ENCODE measurements at places on chromosomes 6 and 20.

DNA sequence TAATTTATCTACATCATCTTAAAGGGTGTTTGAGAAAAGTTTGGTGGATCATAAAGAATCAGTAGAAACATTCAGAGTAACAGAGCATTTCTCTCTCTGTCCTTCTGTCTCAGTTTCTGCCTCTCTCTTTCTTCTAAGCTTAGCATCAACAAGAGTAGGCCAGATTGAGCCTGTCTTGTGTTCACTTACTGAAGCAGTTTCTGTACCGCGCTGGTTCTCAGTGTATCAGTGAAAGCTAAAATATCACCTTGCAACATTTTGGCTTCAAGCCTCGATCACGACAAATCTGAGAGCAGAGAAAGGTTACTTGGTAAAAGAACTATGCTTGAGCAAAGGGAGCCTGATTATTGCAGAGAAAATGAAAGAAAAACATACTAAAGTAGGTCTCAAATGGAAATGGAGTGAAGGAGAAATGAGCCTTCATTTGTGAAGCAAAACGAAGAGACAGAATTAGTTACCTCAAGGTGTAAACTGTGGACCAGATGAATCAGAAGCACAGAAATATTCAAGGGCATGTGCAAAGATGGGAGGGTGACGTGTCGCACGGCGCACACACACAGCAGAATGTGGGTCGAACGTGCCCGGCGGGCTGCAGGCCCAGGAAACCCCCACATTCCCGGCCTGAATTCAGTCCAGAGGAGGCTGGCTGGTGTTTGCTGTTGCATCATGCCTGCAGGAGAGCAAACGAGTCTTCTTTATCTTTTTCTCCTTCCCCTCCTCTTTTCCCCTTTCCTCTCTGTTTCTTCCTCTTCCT lies 509.3 kb downstream of the QKI start:
- DNase-seq, result no peak

DNA sequence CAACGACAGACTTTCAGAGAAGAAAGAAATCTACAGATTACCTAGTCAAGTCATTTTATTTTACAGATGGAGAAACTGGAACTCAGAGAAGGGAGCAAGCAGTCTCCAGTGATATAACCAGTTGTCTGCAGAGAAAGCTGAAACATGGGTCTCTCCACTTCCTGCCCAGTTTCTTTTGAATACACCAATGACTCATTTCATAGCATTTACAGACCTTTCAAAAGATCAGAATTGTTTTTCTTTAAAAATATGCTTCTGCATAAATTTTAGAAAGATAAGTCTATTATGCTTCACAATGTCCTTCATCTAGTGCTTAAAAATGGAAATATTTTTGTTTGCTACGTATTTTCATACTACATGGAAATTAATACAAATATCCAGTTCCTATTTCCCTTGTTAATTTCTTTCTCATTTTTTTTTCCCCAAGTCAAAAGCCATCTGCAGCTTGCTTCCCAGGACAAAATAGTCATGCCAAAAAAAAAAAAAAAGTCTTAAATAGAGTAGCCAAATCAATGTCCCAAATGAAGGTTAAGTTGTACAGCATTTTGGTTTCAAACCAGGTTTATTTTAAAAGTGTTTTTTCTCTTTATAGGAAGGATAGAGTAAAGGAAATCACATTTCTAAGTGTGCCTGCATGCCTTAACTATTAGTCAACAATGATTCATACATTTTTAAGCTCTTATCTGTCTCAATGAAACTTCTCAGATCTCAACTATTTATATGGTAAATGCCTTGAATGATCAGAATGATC lies 36.9 kb downstream of the ARHGAP18 start:
- peak; percentile 63 for DNase-seq

DNA sequence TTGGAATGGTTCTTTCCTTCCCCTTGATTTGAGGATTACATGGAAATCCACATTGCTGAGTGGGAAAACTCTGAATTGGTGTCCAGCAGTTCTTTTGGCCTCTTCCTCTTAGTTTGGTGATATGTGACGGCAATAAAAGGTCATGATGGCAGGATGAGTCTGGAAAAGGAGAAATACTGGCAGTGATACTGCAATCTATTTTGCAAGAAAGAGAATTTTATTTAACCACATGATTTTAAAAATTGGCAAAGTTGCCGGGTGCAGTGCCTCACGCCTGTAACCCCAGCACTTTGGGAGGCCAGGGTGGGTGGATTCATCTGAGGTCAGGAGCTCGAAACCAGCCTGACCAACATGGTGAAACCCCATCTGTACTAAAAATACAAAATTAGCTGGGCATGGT lies 73.1 kb downstream of the ADTRP start:
- DNase-seq, result no peak

DNA sequence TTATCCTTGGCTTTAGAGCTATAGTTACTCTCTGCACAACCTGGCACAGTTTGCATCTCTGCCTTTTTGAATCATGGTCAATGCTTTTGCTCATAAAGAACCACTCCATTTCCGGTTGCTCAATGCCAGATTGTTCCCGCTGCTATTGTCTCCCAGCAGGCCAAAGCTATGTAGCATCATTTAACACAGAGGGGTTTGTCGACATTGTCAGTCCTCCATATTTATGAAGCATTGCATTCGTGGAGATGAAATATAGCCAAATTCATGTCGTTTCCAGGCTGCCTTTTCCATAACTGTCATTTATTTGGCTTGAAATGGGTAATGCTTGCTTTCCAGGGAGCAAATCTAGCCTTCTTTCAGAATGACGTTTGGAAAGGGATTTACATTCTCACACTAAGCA lies 598.8 kb downstream of the EPHA7 start:
- no peak for DNase-seq

- DNase-seq, result no peak
These were observed 21.6 kb downstream of the CFAP61 start for GRCh38 chr20:20073801-20074371.

GRCh38 chr6:108106261-108106660 lies 31.7 kb upstream of the OSTM1 start:
- no peak for DNase-seq

DNA sequence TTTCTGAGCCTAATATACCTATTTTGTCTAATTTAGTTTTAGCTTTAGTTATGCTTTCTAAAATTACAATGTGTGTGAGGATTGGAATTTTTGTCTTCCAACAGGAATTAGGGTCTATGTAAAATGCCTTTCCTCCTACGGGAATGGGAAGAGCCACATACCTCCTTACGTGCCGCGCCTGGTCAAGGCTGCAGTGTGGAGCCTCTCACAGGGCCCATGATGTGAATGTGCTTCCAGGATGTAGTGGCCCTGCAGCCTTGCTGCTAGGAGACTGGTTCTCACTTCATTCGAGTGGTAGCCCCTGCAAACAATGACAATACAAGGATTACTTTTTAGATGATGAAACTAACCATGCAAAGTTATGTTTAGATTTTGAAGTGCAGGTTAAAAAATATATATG lies 110.2 kb downstream of the SOBP start:
- DNase-seq, result no peak

- no peak for DNase-seq
These were observed 140.3 kb downstream of the COL12A1 start for GRCh38 chr6:75065523-75065922.

GRCh38 chr6:117947234-117947633 lies 40.2 kb downstream of the SLC35F1 start:
- no peak for DNase-seq

DNA sequence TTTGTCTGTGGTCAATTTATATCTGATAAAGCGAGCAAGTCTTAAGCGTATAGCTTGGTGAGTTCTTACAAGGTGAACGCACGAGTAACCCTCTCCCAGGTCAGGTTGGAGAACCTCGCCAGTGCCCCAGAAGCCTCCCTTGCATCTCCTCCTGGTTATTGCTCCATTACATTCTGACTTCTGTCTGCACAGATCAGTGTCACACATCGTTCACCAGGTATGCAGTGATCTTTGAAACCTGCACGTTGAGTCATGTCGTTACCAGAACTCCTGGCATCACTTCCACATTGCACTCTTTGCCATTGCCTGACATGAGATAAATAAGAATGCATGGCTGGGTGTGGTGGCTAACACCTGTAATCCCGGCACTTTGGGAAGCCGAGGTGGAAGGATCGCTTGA lies 44.2 kb downstream of the AKAP12 start:
- DNase-seq, result peak; percentile 31

GRCh38 chr20:41367393-41367695 lies 726 bp upstream of the EMILIN3 start:
- DNase-seq, result no peak

- no peak for DNase-seq
These were observed 6.4 kb upstream of the BACH2 start for GRCh38 chr6:90303039-90303438.

- no peak for DNase-seq
These were observed 1.7 kb downstream of the HLA-DOB start for GRCh38 chr6:32815115-32815514.

DNA sequence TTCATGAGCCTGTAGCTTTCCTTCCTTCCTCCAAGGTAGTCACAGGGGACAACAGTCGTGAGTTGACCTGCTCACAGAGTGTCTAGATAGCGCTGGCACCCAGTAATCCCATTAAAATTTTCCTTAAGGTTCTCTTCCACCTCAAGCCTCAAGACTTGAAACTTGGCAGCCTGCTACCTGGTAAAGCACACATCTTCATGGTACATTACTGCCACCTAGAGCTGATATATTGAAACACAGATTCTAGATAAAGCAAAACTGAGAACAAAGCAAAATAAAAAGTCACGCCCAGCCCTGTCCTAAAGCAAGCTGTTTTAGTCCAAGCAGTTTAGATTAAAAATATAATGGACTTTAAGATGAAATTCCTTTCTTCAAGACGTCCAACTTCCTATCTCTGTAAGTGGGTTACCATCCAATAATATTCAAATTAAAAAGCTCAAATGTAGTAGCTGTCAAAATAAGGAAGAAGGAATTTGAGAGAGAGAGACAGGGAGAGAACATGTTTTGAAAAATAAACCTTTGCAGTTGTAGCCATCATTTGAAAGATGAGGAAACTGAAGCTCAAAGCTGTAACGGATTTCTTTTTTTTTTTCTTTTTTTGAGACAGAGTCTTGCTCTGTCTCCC lies 50.7 kb upstream of the CD83 start:
- peak; percentile 45 for DNase-seq

DNA sequence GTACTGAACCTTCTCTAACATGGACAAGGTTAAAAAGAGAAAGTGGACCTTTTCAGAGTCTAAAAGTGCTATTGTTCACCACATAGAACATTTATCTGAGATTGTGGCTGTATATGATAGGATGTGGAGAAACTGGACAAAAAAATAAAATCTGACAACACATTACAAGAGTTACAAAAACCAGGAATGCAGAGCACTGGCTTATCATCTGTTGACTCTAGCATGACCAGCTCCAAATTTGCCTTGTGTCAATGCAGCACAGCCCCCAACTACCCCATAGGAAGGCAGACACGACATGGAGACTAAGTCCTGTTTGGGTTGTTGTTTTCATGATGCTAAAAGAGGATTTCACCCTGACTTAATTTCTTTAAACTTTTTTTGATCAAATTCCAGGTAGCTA lies 436.9 kb upstream of the MARCKS start:
- DNase-seq, result no peak

DNA sequence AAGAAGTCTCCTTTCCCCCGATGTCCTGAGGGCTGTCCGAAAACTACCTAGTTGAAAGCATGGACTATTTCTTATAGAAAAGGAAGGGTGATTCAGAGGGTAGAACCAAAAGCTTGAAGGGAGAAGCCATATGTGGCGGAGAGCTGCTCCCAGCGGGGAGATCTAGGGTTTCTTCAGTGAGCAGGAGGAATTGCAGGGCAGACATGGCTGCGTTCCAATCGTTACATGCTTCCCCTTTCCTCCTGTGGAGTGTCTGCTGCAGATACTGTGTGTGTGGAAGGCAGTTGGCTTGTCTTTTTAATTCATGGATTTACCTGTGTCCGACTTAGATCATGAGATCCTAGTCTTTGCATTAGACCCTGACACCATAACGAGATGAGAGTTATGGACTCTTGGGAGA lies 799.5 kb downstream of the QKI start:
- DNase-seq, result no peak

GRCh38 chr20:23629542-23630391 lies 8.0 kb downstream of the CST3 start:
- DNase-seq, result no peak

- no peak for DNase-seq
These were observed 735.7 kb downstream of the KIF16B start for GRCh38 chr20:15837563-15837962.

- DNase-seq, result no peak
These were observed 179.1 kb downstream of the DOK5 start for GRCh38 chr20:54654450-54654849.

DNA sequence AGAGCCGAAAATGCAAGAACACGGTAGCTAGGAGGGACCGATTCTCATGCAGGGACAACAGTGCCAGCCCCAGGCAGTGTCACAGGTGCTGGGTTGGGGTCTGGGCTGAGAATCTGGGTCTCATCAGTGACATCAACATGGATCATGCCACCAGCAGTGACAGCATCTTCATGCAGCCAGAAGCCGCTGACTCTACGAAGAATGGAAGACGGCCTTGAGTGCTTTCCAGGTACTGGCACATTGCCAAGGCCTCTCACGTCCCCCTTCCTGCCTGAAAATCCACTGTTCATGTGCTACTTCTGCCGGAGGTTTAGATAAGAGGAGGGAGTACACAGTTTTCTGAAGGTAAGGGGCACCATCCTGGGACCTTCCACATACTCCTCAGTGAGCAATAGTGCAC lies 141.1 kb upstream of the FOXQ1 start:
- no peak for DNase-seq

DNA sequence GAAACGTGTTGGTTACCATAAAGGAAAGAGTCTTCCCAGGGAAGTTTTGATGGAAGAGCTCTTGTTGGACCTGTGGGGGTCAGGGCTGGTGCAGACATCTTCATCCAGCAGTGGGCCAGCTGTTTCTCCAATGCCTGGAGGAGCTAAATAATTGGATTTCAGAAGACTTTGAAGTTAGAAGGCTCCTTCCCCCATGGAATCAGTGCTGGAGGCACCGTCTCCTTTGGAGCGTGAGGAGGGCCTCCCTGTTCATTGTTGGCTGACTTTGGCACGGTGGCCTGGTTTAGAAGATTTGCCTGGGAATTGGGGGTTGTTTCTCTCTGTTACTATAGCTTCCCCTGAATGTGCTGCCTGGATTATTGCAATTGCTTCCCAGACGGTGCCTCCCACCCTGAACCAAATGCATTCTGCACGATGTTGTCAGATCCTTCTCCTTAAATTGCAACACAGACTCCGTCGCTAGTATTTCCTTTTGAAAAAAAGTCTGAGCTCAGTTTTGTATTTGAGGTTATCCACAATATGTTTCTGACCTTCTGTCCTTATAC lies 27.7 kb upstream of the KCNG1 start:
- DNase-seq, result no peak

GRCh38 chr6:68652117-68652536 lies 17.0 kb downstream of the ADGRB3 start:
- DNase-seq, result no peak

- no peak for DNase-seq
These were observed 6.7 kb upstream of the EMILIN3 start for GRCh38 chr20:41373251-41373783.

Data from Caki2 (cell line).